ENCODE measurements at places on chromosomes 4 and X. TPM values are rescaled to one million over a fixed set of nuclear protein-coding genes. Genes with fewer than 3 reads are reported as not detected.
A peak's percentile ranks its signal among the peaks of the same experiment; 100 is the strongest.

Gene SMIM10
- total RNA-seq, result 4.1 TPM

Gene CTAG1A
- total RNA-seq, result not detected

Gene WDR17
- total RNA-seq, result 5.6 TPM

Gene ADGRG4
- total RNA-seq, result 0.27 TPM

Gene HMX1
- total RNA-seq, result not detected

Gene FGFBP1
- 1.2 TPM for total RNA-seq

Gene AR
- total RNA-seq, result 5.0 TPM

Gene SASH3
- 74.9 TPM for total RNA-seq

DNA sequence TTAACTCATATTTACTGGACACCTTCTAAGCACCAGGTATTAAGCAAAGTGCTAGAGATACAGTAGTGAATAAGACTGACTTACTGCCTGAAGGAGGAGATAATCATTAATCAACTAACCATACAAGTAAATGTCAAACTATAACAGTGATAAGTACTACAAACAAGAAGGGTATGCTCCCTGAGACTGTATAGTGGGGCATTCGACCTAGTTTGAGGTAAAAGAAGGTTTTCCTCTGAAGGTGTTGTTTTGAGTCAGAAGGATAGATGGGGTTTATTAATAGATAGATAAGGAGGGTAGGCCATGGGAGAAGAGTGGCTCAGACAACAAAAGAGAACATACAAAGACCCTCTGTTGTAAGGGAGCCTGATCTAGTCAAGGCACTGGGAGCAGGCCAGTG lies 105.4 kb downstream of the DDIT4L start:
- H3K27me3 ChIP-seq, result no peaks in the 10 kb centered on the region
- no peak for DNase-seq
- H3K27ac ChIP-seq, result no peak overlapping the region
- no peaks in the 10 kb centered on the region for H3K4me1 ChIP-seq

GRCh38 chr4:6386091-6386490 lies 86.3 kb downstream of the PPP2R2C start:
- no peak overlapping the region for H3K4me3 ChIP-seq
- no peaks in the 10 kb centered on the region for H3K4me1 ChIP-seq
- peaks cover 27% of the 10 kb centered on the region for H3K27me3 ChIP-seq
- DNase-seq, result no peak

- no peaks in the 10 kb centered on the region for H3K36me3 ChIP-seq
- no peak overlapping the region for H3K4me3 ChIP-seq
- no peak overlapping the region for H3K27ac ChIP-seq
- no peaks in the 10 kb centered on the region for H3K27me3 ChIP-seq
- no peaks in the 10 kb centered on the region for H3K4me1 ChIP-seq
Observed at GRCh38 chr4:78331965-78332364, 219.6 kb upstream of the ANXA3 start.

- no peaks in the 10 kb centered on the region for H3K36me3 ChIP-seq
- no peak overlapping the region for H3K4me3 ChIP-seq
- no peaks in the 10 kb centered on the region for H3K4me1 ChIP-seq
- no peak for DNase-seq
- no peak overlapping the region for H3K27ac ChIP-seq
Observed at GRCh38 chrX:21735038-21735767, 22.7 kb downstream of the SMPX start.

DNA sequence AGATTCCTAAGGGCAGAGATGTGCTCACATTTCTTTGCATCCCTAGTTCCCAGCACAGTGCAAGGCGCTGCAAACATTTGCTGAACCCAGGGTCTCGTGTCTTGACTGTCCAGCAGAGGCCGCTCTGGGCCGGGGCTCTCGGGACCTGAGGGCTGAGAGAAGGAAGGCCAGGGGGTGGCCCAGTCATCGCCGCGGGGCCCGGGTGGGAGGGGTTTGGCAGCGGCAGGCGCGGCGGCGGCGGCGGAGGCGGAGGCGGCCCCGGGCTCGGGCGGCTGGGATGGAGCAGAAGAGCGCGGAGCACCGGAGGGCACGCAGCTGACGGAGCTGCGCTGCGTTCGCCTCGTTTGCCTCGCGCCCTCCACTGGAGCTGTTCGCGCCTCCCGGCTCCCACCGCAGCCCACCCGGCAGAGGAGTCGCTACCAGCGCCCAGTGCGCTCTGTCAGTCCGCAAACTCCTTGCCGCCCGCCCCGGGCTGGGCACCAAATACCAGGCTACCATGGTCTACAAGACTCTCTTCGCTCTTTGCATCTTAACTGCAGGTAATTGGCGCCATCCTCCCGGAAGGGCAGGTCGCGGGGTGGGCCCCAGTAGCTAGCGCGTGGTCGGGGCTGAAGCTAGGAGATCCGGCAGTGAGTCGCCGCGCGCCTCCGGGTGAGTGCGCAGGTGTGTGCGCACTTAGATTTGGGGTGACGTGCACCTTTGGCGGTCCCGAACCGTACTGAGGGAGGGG lies at the start of gene PARM1:
Gene PARM1 (plus strand): TSS at position 285 of the 730 bp plus-strand sequence. CDS start 212 bp downstream, at position 497.
- peak; percentile 92 for DNase-seq
- peaks cover 21% of the 10 kb centered on the region for H3K4me1 ChIP-seq
- H3K27me3 ChIP-seq, result peaks cover 22% of the 10 kb centered on the region
- H3K4me3 ChIP-seq, result peak within 1 kb of the TSS; percentile 59
- peak within 1 kb of the TSS; percentile 80 for H3K27ac ChIP-seq

- no peaks in the 10 kb centered on the region for H3K36me3 ChIP-seq
- H3K27ac ChIP-seq, result no peak overlapping the region
- H3K4me1 ChIP-seq, result no peaks in the 10 kb centered on the region
- H3K4me3 ChIP-seq, result no peak overlapping the region
- no peak for DNase-seq
Observed at GRCh38 chr4:73429826-73430587, 6.0 kb upstream of the AFP start.

GRCh38 chr4:119113033-119113655 lies 22.5 kb upstream of the MYOZ2 start:
- no peak overlapping the region for H3K4me3 ChIP-seq
- H3K27ac ChIP-seq, result no peak overlapping the region
- no peak for DNase-seq

- no peak overlapping the region for H3K27ac ChIP-seq
- H3K4me1 ChIP-seq, result no peaks in the 10 kb centered on the region
- H3K4me3 ChIP-seq, result no peak overlapping the region
- no peak for DNase-seq
Observed at GRCh38 chr4:80840396-80840795, 190.1 kb upstream of the BMP3 start.

DNA sequence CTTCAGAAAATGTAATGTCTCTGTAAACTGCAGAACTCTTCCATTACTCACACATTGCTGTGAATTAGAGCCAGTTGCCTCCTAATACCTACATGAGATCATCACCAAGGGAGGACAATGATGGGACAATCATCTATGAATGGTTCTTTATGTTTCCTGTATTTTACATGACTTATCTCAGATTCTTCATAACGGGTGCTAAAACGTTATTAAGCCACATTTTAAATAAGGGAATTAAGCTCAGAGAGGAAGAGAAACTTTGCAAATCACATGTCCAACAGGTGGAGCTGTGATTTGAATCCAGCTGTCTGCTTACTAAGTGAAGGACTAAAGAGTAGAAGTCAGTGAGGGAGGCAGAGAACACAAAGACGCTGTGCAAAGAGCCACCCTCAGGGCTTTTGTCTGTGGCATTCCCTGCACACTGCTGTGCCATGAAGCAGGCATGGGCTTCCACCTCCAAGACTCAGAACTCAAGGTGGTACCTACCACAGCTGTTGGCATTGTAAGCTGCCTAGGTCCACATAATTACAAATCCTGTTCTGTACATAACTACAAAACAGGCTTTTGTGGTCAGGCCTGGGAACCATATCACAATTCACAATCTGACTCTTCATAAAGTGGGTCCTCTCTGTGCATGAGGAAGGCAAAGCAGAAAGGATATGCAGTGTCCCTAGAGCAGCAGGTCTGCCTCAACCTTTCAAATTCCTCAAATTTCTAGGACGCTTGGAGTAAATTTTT lies 12.8 kb downstream of the TBC1D9 start:
- DNase-seq, result no peak
- H3K27ac ChIP-seq, result no peak overlapping the region
- H3K4me3 ChIP-seq, result no peak overlapping the region
- H3K27me3 ChIP-seq, result no peaks in the 10 kb centered on the region
- H3K4me1 ChIP-seq, result peaks cover 30% of the 10 kb centered on the region

GRCh38 chrX:82237328-82237727 lies 1035.4 kb downstream of the SH3BGRL start:
- no peaks in the 10 kb centered on the region for H3K36me3 ChIP-seq
- DNase-seq, result no peak

- no peak overlapping the region for H3K27ac ChIP-seq
- no peak overlapping the region for H3K4me3 ChIP-seq
- no peaks in the 10 kb centered on the region for H3K4me1 ChIP-seq
- H3K27me3 ChIP-seq, result no peaks in the 10 kb centered on the region
- no peak for DNase-seq
Observed at GRCh38 chr4:19623866-19624265, 627.8 kb upstream of the SLIT2 start.

GRCh38 chr4:74377714-74378113 lies 12.8 kb downstream of the EREG start:
- H3K4me3 ChIP-seq, result no peak overlapping the region
- H3K4me1 ChIP-seq, result no peaks in the 10 kb centered on the region
- no peak overlapping the region for H3K27ac ChIP-seq
- DNase-seq, result no peak
- H3K36me3 ChIP-seq, result no peaks in the 10 kb centered on the region

GRCh38 chr4:141246243-141246642 lies 25.5 kb downstream of the ZNF330 start:
- no peak overlapping the region for H3K4me3 ChIP-seq
- no peaks in the 10 kb centered on the region for H3K36me3 ChIP-seq
- H3K27ac ChIP-seq, result no peak overlapping the region
- no peak for DNase-seq
- no peaks in the 10 kb centered on the region for H3K4me1 ChIP-seq

- H3K36me3 ChIP-seq, result no peaks in the 10 kb centered on the region
- H3K4me3 ChIP-seq, result no peak overlapping the region
- no peaks in the 10 kb centered on the region for H3K27me3 ChIP-seq
- no peak for DNase-seq
- no peaks in the 10 kb centered on the region for H3K4me1 ChIP-seq
- H3K27ac ChIP-seq, result no peak overlapping the region
Observed at GRCh38 chrX:103793545-103793940, 16.9 kb downstream of the PLP1 start.

DNA sequence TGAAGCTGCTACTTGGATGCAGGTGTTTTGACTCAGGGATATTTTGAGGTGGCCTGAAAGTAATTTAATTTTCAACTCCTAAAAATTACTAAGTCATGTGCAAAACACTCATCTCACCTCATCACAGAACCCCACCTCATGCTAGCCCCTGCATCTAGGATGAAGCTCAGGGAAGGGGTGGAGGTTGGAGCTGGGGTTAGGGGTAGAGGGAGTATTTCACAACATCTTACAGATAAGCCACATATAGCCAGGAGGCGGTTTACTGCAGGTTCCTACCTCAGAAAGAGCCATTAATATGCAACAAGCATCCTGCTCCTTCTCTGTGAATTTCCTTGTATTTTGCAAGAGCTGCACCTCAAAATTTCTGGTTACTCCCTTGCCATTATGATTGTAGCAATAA lies 70.5 kb upstream of the TSPAN5 start:
- no peak overlapping the region for H3K4me3 ChIP-seq
- H3K27me3 ChIP-seq, result no peaks in the 10 kb centered on the region
- no peaks in the 10 kb centered on the region for H3K4me1 ChIP-seq
- DNase-seq, result no peak
- H3K36me3 ChIP-seq, result no peaks in the 10 kb centered on the region

All from lower lobe of right lung (tissue), 2 donors.